ENCODE measurements at places on chromosomes 5 and 9. TPM values are rescaled to one million over a fixed set of nuclear protein-coding genes. Genes with fewer than 3 reads are reported as not detected.

DNA sequence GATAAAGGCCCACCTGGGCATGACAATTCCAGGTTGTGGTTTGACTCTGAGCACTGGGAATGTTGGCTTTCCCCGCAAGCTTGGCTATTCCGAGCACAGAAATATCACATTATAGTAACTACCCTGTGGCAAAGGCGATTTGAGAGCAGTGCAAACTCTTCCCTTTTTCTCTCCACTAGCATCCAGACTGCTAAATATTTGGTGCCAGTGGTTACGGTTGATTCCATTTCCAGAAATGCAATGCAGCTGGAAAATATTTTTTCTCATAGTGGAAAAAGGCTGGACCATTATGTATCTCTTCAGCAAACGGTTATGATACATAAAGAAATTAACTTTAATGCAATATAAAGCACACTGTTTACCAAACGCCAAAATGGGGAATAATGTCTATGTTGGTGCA, 158.0 kb downstream of the ENC1 start:
- H3K27me3 ChIP-seq, result no peaks in the 10 kb centered on the region
- H3K27ac ChIP-seq, result no peak overlapping the region
- no peak for DNase-seq

GRCh38 chr5:43037636-43038495, 2.3 kb downstream of the ANXA2R start:
- peaks cover 20% of the 10 kb centered on the region for H3K4me1 ChIP-seq
- H3K27ac ChIP-seq, result peak overlapping the region; percentile 67
- DNase-seq, result no peak
- peak overlapping the region; percentile 39 for H3K4me3 ChIP-seq

DNA sequence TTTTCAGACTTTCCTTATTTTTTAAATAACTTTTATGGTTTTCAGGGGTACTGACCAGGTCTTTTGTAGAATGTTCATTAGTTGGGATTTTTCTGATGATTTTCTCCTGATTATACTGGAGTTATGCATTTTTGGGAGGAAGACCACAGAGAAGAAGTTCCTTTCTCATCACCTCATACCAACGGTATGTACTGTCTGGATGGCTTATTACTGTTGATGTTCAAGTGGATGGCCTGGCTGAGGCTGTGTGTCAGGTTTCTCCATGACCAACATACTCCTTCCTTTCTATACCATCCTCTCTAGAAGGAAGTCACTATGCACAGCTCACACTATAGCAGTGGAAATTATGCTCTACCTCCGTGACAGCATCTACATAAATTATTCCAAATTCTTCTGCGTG, 71.1 kb upstream of the NR3C1 start:
- H3K36me3 ChIP-seq, result no peaks in the 10 kb centered on the region
- no peak for DNase-seq
- no peak overlapping the region for H3K4me3 ChIP-seq

GRCh38 chr5:173913686-173914321, 25.7 kb downstream of the CPEB4 start:
- peaks cover 12% of the 10 kb centered on the region for H3K4me1 ChIP-seq
- no peak overlapping the region for H3K27ac ChIP-seq
- no peak for DNase-seq
- H3K4me3 ChIP-seq, result no peak overlapping the region
- no peaks in the 10 kb centered on the region for H3K27me3 ChIP-seq
- 0 out of 2 replicates have a peak, but pooled peaks cover 13% of the 10 kb centered on the region for H3K36me3 ChIP-seq

- no peaks in the 10 kb centered on the region for H3K36me3 ChIP-seq
- no peak overlapping the region for H3K4me3 ChIP-seq
- H3K27ac ChIP-seq, result no peak overlapping the region
- H3K27me3 ChIP-seq, result no peaks in the 10 kb centered on the region
- no peak for DNase-seq
- H3K4me1 ChIP-seq, result no peaks in the 10 kb centered on the region
Observed at GRCh38 chr5:164054461-164054860, 549.0 kb downstream of the MAT2B start.

- no peak for DNase-seq
- H3K4me1 ChIP-seq, result no peaks in the 10 kb centered on the region
Observed at GRCh38 chr9:116409638-116410037, 256.0 kb downstream of the PAPPA start.

- peaks cover 40% of the 10 kb centered on the region for H3K36me3 ChIP-seq
- no peaks in the 10 kb centered on the region for H3K4me1 ChIP-seq
- no peaks in the 10 kb centered on the region for H3K27me3 ChIP-seq
- no peak overlapping the region for H3K27ac ChIP-seq
- DNase-seq, result no peak
- H3K4me3 ChIP-seq, result no peak overlapping the region
Observed at GRCh38 chr9:136464241-136464640, 18.6 kb downstream of the SEC16A start.

- DNase-seq, result no peak
- no peak overlapping the region for H3K4me3 ChIP-seq
- H3K36me3 ChIP-seq, result no peaks in the 10 kb centered on the region
- no peaks in the 10 kb centered on the region for H3K4me1 ChIP-seq
- H3K27me3 ChIP-seq, result no peaks in the 10 kb centered on the region
Observed at GRCh38 chr5:93289942-93290341, 291.1 kb downstream of the NR2F1-AS1 start.

- no peaks in the 10 kb centered on the region for H3K27me3 ChIP-seq
- H3K27ac ChIP-seq, result no peak overlapping the region
- no peak for DNase-seq
- H3K36me3 ChIP-seq, result peaks cover 15% of the 10 kb centered on the region
- H3K4me1 ChIP-seq, result no peaks in the 10 kb centered on the region
Observed at GRCh38 chr5:43146958-43147357, 26.2 kb downstream of the ZNF131 start.

DNA sequence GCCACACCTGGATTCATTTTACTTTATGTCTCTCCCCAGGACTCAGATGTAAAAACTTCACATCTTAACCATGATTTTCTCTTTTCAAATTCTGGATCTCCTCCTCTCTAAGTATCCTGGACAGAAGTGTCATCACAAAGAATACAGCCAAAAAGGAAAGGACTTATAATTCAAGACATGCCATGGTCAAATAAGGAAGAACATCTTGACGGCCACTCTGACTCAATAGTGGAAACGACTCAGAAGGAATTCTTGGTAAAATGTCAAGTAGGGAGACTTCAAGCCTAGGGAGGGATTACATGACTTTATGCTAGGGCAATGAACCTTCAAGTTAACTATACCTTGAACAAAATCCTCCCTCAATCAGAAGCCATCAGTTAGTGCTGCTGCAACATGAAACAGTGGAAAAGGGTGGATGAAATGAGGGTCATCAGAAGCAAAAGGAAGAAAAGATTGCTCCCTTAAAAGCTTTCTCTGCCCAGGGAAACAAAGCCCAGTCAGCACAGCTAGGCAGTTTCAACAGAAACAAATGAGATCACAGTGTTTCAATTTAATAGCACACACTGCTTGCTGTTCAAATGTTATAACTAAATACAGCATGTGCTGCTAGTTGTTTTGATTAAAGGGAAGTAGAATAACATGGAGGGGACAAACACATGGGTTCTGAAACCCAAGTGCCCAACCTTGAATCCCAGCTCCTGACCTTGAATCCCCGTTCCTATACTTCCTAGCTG, 101.4 kb downstream of the LPAR1 start:
- no peak overlapping the region for H3K27ac ChIP-seq
- H3K36me3 ChIP-seq, result no peaks in the 10 kb centered on the region
- H3K4me3 ChIP-seq, result no peak overlapping the region
- no peak for DNase-seq
- peaks cover 10% of the 10 kb centered on the region for H3K4me1 ChIP-seq

DNA sequence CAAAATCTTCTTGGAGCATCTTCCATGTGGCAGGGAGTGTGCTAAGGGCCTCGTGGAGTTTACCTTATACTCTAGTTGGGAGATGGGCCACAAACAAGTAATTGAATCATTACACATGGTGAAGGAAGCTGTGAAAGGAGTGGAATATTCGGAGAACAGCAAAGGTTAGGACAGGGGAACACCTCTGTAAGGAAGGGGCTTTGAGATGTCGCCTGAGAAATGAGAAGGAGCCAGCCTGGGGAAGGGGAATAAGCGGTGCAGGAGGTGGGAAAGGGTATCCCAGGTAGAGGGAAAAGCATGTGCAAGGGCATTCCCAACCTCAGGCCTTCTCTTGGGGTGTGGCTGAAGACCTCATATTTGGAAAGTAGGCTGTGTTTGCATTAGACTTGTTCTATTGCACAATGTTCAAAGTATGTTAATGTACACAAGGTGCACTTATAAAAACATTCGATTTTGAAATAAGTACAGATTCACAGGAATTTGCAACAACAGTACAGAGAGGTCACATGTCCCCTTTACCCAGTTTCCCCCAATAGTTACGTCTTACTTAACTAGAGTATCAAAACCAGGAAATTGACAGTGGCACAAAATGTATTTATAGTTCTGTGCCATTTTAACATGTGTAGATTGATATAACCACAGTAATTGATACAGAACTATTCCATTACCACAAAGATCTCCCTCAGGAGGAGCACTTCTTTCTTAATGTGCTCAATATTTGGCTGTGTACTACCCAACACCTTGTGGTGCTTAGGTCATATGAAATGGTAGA, 2.4 kb upstream of the STOM start:
- H3K27ac ChIP-seq, result no peak overlapping the region
- no peak overlapping the region for H3K4me3 ChIP-seq

- no peak overlapping the region for H3K4me3 ChIP-seq
- peaks cover 1% of the 10 kb centered on the region for H3K36me3 ChIP-seq
- H3K4me1 ChIP-seq, result no peaks in the 10 kb centered on the region
- peaks cover 10% of the 10 kb centered on the region for H3K27me3 ChIP-seq
- no peak for DNase-seq
Observed at GRCh38 chr9:132591751-132592314, 9.4 kb downstream of the BARHL1 start.

DNA sequence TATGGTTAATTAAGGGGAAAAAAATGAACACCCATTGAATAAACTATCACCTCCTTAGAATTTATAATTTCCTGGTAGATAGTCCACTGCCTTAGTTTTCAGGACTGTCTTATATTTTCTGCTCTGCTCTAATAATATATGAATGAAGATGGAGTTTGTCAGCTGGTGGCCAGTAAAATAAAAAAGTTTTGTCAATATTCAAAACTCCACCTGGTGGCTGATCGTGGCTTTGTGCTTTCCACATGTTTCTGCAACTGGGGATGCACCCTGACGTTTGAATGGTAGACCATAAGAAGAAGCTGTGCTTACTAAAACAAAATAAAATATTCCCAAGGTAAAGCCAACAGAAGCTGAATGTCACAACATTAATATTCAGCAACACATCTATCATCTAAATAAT, 286.6 kb upstream of the IZUMO3 start:
- no peak for DNase-seq
- H3K27me3 ChIP-seq, result no peaks in the 10 kb centered on the region
- H3K27ac ChIP-seq, result no peak overlapping the region

- H3K4me1 ChIP-seq, result no peaks in the 10 kb centered on the region
- no peaks in the 10 kb centered on the region for H3K36me3 ChIP-seq
- H3K27me3 ChIP-seq, result peaks cover 26% of the 10 kb centered on the region
- no peak overlapping the region for H3K4me3 ChIP-seq
Observed at GRCh38 chr9:132583584-132584304, 1.3 kb downstream of the BARHL1 start.

- H3K27ac ChIP-seq, result no peak overlapping the region
- DNase-seq, result no peak
- H3K36me3 ChIP-seq, result no peaks in the 10 kb centered on the region
- H3K4me3 ChIP-seq, result no peak overlapping the region
- no peaks in the 10 kb centered on the region for H3K4me1 ChIP-seq
Observed at GRCh38 chr9:33379666-33380389, 22.5 kb downstream of the AQP7 start.

GRCh38 chr9:122835313-122835731, 6.9 kb upstream of the PDCL start:
- H3K27me3 ChIP-seq, result no peaks in the 10 kb centered on the region
- H3K27ac ChIP-seq, result no peak overlapping the region
- DNase-seq, result no peak
- H3K36me3 ChIP-seq, result no peaks in the 10 kb centered on the region

GRCh38 chr5:108503986-108504385, 122.1 kb upstream of the FBXL17 start:
- no peaks in the 10 kb centered on the region for H3K36me3 ChIP-seq
- no peak overlapping the region for H3K27ac ChIP-seq
- H3K4me3 ChIP-seq, result no peak overlapping the region
- no peaks in the 10 kb centered on the region for H3K4me1 ChIP-seq
- no peaks in the 10 kb centered on the region for H3K27me3 ChIP-seq

DNA sequence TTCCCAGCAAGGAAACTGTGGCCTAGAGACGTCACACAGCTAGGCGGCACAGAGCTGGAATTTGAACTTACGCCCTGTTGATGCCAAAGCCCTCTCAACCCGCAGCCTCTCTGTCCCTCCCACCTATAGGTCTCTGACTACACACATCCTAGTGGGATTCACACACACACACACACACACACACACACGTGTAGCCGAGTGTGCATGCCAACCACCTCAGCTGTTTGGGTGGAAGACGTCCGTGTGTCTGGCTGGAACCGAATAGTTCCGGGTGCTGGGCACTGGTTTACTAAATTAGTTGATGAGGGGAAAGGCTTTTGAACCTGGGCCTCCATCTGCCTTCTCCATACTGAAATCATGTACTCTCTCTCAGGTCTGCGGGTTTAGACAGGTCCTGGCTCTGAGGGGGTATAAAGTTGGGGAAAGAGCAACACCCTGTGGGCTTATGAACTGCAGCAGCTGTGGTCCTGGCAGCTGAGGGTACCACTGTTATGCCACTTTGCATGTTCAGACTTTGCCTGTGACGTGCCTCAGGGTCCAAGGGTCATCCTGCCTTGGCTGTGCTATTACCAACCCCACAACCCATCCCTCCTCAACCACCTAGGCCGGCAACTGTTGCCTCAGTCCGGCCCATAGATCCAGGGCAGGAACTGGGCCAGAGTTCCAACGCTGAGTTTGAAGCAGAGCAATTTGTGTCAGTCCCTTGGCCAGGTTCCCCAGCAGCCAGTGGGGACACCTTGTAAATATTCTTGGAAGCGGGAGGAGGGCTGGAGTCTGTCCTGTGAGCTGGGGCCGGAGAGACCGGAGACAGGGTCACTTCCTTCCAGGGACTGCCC, 50.5 kb downstream of the PSD2 start:
- H3K27ac ChIP-seq, result no peak overlapping the region
- peaks cover 12% of the 10 kb centered on the region for H3K4me1 ChIP-seq
- H3K36me3 ChIP-seq, result no peaks in the 10 kb centered on the region
- H3K4me3 ChIP-seq, result no peak overlapping the region
- no peaks in the 10 kb centered on the region for H3K27me3 ChIP-seq

DNA sequence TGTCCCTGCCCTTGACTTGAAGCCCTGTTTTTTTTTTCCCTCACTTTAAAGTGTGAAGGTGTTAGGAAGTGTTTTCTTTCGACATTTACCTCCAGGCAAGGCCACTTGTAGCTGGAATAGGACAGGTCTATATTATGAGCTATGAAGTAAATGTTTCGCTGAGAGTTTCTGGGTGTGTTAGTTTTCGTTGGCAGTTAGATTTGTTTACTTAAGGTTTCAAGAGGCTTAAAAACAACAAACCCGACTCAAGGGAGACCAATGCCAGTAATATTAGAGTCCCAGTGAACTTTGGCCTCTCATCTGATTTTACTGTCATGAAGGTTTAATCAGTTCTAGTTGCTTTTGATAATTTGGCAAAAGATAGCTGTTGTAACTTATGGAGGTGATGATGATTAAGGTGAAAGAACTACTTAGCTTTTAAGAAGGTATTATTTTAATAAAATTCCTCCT, 25.2 kb downstream of the OCLN start:
- no peak overlapping the region for H3K27ac ChIP-seq
- H3K4me1 ChIP-seq, result no peaks in the 10 kb centered on the region
- peaks cover 10% of the 10 kb centered on the region for H3K36me3 ChIP-seq
- no peak overlapping the region for H3K4me3 ChIP-seq

IL5 gene
- not detected for total RNA-seq

FOXD1 gene
- not detected for total RNA-seq

PCDHGB6 gene
- 1.0 TPM for total RNA-seq

GFI1B gene
- not detected for total RNA-seq

MED7 gene
- total RNA-seq, result 12.3 TPM

C8G gene
- total RNA-seq, result 0.69 TPM

NUDT2 gene
- total RNA-seq, result 23.8 TPM

POU5F2 gene
- total RNA-seq, result 0.40 TPM

STK32A gene
- not detected for total RNA-seq

GHR gene
- total RNA-seq, result 0.32 TPM

NTNG2 gene
- total RNA-seq, result 0.51 TPM
